Astrocyte (in vitro differentiated cells and primary cell): ENCODE measurements at places on chromosomes 11 and 22.

DNA sequence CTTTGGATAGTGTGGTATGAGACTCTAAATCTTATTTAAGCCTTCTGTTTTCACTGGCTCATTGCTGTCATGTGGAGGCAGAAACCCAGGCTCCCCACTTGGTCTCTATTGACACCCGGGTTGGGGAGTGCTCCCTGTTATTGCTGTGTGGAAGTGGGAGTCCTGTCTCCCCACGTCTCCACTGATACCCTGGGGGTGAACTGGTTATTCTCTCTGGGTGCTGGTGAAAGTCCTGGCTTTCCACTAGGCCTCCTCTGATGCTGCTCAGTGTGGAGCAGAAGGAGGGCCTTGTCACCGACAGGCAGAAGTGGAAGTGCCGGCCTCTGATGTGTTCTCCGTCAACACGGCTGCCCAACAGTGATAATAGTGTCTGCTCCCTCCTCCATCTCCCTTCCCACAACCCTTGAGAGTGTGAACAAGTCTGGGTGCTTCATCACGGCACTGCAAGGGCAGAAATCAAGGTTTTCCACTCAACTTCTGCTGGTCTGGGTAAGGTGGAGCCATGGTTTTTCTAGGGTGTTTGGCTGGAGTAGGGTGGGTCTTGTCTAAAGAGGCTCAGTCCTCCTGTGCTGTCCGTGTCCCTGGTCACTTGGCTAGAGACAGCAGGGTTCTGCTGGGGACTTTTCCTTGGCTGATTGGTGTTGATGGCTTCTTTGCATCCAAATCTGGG lies 240.7 kb upstream of the B3GAT1 start:
- no peak for DNase-seq

GRCh38 chr22:46429325-46429853 lies 93.9 kb downstream of the TRMU start:
- no peak for DNase-seq

GRCh38 chr11:57255618-57256017 lies 18.6 kb upstream of the APLNR start:
- DNase-seq, result no peak

- DNase-seq, result peak; percentile 46
These were observed 7.5 kb downstream of the HSPA8 start for GRCh38 chr11:123054301-123055065.

GRCh38 chr11:76048763-76049162 lies 157.5 kb downstream of the WNT11 start:
- no peak for DNase-seq

DNA sequence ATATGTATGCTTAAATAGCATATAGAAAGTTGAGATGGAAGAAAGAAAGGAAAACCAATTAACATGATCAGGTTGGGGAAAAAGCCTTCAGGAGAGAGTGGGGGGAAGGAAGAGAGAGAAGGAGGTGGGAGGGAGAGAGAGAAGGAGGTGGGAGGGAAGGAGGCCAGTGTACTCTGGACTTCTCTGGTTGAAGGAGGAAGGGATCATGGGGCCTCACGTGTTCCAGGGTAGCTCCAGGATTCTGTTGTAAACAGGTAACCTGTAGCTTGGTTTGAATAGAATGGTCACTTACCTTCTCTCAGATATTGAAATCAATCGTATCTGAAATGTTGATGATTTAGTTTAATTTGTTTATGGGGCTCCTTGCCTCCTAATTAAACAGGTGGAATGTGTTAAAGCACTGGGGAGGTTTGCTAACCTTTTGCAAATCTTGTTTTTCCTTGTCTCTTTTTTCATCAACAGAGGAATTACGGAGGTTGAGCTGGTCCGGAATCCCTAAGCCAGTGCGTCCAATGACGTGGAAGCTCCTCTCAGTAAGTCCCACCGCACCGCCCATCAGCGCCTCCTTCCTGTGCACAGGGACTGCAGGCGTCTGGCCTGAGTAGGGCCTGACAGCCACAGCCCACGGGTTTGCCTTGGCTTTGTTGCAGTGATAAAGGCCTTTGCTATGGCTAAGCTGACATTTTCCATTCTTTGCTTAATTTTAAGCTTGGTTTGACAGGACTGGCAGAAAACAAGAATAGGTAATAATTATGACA lies 115.9 kb downstream of the TBC1D22A start:
- no peak for DNase-seq

DNA sequence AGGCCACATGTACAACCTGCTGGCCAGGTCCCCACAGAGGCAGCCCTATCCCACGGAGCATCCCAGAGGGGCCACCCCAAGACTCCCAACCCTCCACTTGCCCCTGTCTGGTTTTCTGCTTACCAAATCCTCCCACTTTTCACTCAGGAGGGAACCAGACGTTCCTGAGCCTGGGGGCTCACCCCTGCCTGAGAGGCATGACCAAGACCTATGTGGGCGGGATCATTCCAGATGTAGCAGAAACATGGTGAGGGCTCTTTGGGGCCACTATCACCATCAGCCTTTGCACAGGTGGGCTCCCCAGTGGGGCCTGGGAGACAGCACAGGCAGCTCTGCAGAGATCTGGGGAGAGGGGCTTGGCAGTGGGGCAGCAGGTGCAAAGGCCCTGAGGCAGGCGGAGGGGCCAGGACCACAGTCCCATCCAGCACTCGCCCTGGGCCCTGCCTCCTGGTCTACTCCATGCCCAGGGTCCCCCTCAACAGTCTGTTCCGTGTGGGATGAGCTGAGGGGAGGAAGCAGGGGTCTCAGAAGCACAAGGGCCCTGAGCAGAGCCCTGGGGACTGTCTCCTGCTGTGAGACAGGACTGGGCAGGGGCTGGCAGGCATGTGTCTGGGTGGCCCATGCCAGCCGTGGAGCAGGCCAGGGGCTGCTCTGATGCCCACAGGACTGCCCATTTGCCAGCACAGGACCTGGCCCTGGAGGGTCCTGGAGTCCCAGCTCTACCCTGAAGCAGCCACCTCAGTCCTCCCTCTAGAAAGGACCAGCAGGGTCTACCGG lies 9.4 kb downstream of the PIM3 start:
- no peak for DNase-seq

DNA sequence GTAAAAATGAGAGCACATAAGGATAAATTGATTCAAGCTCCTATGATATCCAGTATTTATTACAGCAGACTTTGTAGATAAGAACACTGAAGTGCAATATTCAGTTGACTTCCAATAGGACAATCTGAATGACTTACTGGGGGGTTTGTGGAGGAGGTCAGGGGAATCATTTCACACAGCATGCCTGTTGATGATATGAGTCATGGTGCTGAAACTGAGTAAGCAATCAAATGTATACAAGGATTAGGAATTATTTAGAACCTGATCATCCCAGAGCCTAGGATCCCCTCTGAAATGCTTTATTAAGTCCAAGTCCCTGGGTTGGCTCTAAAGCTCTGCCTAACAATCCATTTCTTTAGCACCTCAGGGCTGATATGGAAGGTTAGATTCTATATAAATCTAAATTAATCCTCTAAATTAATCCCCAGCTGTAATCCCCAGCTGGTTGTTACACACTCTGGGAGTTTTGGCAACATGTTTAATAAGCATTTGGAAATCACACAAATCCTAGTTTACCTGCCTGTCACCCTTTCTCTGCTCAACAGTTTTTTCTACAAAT lies 326.4 kb downstream of the GUCY1A2 start:
- peak; percentile 29 for DNase-seq

GRCh38 chr22:21970800-21971617 lies 11.6 kb downstream of the TOP3B start:
- DNase-seq, result no peak

GRCh38 chr11:72736452-72737069 lies 15.6 kb downstream of the ARAP1 start:
- DNase-seq, result peak; percentile 19

- DNase-seq, result no peak
These were observed 11.6 kb upstream of the CKAP5 start for GRCh38 chr11:46857666-46858065.

DNA sequence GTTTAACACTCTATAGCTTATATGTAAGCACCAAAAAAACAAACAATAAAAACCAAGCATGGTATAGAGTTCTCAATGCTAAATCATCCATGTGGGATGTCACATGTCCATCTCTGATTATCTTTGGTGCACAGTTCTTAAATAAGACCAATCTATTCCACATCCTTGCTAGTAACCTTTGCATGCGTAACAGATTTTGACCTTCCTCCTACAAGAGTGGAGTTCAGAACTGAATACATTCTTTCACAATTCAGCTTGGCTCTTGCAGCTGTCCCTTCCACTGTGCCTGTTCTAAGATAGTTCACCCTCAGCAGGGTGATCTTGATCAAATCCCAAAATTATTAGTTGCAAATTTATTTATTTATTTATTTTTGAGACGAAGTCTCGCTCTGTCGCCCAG lies 21.1 kb downstream of the PRR14L start:
- DNase-seq, result no peak

DNA sequence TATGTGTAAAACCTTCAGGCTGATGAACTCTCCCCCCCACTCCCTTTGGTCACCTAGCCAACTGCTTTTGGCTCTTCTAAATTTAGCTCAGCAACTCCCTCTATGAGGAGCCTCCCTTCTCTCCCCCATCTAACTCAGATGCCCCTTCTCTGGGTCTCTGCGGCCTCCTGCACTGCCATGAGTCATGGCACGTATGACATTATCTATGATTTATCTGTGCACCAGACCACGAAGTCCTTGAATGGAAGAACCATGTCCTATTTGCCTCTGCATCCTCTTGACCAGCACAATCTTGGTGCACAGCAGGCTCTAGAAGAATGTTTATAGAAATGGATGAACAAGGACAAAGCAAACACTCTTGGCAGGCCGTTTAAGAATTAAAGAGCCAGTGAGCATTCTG lies 46.0 kb downstream of the RPL27A start:
- DNase-seq, result peak; percentile 75

DNA sequence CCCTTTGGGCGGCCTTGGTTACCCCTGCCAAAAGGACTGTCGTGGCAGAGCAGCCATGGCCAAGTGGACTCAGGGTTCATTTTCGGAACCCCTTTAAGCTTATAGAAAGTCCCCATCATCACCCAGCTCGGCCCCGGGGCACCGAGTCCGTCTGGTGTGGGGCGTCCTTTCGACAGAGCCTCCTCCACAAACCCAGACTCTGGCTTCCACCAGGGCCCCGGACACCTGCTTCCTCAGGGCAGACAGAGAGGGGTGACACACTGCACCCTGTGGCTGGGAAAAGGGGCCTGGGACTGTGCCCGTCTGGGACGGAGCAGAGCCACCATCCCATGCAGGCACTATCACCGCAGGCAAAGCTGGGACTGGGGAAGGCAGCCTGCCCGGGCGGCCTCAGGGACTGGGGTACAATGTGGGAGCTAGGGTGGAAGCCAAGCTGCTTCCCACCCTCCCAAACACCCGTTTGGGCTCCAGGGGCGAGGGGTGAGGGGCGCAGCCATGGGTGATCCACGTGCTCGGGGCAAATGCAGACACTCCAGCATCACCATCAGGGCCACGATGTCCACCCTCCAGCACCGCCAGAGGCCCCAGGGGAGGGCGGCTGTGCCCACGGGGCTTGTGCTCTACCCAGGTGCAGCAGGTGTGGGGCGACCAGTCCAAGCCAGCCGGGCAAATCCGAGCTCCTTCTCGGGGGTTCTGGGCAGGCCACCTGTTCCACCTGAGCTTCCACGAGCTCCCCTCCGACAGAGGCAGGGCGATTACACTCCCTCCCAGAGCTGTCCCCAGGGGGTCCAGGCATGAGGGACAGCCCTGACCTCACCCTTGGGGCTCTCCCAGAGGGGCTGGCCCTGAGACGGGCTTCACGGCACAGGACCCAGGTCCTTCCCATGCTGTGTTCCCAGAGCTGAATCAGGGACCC lies 11.7 kb upstream of the MRPL23 start:
- no peak for DNase-seq

DNA sequence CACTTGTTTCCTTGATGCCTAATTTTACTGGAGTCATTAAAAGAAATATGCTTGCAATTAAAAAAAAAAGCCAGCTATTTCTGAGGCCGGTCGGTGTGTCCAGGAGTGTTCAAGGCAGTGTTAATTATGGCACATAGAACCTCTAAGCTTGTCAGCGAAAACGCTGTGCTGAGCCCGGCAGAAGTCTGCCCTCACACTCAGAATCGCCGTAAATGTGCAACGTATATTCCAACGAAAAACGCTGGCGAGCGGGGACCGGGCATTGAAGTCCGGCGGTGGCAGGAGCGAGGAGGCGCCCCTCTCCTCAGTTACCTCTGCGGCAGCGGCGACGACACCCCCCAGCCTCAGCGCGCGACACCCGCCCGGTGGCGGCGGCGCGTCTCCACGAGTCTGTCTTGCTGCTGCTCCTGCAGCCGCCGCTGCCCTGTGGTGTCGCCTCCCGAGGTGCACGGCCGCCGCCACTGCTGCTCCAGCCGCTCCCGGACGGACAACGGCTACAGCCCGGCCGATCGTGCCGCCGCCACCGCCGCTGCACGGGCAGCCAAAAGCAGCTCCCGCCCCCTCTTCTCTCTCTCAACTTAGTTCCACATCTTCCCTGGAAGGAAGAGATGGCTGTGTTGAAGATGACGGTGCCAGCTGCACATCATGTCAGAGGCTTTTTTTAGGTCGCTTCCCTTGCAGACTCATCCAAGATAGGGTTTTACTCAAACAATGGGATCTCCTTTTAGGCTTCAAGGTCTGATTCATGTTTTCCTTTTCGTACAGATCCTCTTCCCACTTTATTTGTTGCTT lies 56.0 kb downstream of the JAM3 start:
- DNase-seq, result peak; percentile 64

DNA sequence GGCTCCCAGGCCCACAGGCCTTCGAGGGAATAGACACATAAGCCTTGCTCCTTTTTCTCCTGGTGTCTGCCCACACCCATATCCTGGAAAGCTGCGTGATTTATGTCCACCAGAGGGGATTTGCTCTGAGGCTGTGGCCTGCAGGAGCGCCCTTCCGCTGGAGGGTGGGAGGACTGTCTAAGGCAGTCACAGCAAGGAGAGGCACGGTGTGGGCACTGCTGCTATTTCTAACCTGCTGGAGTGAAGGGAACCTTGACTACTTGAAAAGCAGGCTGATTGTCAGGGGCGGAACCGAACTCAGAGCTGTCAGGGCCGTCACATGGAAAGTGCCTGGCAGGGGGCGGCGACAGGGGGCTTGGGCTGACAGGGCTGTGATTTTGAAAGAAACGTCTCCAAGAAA lies 3.7 kb downstream of the UPB1 start:
- no peak for DNase-seq

GRCh38 chr11:7523416-7524210 lies 9.8 kb downstream of the PPFIBP2 start:
- DNase-seq, result no peak

DNA sequence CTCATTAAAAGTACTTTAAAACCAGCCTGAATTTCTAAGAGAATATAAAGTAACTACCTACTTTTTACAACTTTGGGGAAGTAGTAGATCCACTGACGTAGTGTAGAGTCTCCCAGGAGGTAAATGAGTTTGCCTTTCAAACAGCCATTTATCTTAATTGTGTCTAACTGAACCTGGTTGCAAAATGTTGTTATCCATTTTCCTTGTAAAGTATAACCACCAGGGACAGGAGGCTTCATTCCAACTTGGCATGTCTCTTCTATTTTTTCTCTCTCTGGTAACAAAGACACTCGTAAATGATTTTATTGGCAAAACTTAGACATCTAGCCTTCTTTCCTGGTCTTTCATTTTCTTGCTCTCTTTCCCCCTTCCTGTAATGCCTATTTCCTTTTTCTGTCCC lies 36.9 kb downstream of the NXPE1 start:
- no peak for DNase-seq
